ENCODE measurements at places on chromosomes 5 and 9.

DNA sequence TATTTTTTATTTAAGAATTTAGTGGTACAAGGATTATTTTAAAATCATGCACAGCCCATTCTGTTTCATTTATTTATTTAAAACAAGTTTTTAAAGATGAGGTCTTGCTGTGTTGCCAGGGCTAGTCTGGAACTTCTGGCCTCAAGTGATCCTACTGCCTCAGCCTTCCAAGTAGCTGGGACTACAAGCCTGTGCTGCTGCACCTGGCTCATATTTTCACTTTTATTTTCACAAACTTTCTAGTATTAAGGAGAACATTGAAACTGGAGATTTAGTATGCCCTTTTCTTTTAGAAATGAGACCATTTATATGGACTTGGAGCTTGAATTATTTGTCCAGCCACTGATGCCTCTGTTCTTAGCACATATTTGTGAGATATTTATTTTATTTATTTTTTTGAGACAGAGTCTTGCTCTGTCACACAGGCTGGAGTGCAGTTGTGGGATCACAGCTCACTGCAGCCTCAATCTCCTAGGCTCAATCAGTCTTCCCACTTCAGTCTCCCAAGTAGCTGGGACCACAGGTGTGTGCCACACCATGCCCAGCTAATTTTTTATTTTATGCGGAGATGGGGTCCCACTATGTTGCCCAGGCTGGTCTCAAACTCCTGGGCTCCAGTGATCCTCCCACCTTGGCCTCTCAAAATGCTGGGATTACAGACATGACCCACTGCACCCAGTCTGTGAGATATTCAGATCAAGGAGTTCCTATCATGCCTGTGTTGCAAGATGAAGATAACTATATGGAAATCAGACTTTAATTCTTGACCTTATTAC, 7.4 kb downstream of the DMXL1 start:
- DNase-seq, result no peak

DNA sequence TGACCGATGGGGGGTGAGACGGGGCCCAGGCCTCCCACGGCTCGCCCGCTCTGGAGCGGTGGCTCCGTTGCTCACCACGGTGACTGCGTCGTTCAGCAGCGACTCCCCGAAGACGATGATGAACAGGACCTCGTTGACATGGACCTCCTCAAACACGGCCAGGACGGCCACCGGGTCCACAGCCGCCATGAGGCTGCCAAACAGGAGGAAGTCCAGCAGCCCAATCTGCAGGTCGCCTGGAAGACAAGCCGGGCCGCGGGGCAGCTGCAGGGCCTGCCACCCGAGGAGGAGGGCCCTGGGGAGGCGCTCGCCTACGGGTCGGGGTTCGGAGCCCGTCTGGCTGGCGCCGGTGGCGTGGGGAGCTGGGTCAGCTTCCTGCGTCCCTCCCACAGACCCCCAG, 36.0 kb downstream of the SLC9A3 start:
- DNase-seq, result no peak

DNA sequence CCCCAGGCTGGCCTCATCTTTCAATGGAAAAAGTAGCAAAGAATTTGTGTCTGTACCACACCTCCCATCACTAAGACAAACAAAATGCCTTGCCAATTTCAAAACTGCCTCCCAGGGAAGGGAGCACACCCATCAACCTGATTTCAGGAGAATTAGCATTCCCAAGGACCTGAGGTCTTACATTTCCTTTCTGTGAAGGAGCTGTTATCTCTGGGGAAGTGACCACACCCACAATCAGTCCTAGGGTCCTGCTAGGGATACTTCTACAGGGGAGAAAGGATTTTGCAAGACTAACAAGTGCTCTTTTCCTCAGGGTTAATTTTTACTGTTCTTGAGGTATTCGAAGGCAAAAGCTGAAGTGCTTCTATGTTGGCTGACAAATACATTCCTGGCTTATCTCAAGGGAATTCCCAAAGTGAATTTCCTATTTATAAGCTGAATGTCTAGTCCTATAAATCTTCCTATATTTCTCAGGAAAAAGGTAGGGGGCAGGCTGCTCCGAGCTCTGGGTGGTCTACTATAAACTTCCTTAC, 97.4 kb upstream of the ITGA1 start:
- no peak for DNase-seq

DNA sequence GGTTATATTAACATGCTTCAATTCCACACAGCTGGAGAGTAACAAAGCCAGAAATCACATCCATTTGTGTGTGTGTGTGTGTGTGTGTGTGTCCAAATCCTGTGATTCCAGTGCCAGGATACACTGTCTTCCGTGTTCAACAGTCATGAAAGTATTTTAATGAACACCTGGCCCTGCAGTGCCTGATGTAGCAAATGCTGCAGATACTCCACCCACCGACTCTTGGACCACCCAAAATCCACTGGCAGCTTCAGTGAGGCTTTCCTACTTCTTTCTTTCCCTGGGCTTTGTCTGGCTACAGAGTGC, 13.1 kb upstream of the INSYN2B start:
- no peak for DNase-seq

Measured in activated naive CD4-positive, alpha-beta T cell treated with anti-CD3 and anti-CD28 coated beads, Interleukin-2, amount 50 U/mL, for 16 hours (primary cell).